ENCODE measurements at places on chromosomes 6 and 20. TPM values are rescaled to one million over a fixed set of nuclear protein-coding genes. Genes with fewer than 3 reads are reported as not detected.

DNA sequence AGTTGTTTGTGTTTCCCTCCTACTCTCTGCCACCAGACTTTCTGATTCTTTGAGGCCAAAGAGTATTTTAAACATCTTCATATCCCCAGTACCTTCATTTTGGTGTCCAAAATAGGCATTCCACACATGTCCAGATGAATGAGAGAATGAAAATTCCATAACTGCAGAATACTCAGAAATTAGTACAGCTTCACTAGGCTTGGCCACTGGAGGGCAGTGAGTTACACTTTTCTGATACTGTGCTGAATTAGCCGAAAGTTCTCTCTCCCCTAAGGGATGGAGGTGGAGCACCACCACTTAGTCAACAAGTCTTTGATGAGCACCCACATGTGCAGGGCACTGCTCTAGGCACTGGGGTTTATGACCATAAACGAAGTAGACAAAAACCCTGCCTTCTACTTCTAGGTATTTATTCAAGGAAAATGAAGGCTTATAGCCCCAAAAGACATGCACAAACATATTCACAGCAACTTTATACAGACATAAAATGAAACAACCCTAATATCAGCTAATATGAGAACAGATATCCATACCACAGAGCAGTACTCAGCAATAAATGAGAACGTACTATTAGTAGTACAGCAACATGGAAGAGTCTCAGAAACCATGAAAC is 46.1 kb upstream of the TMEM217 start:
- peaks cover 38% of the 10 kb centered on the region for H3K36me3 ChIP-seq
- H3K27ac ChIP-seq: no peak overlapping the region
- no peak overlapping the region for H3K4me3 ChIP-seq

DNA sequence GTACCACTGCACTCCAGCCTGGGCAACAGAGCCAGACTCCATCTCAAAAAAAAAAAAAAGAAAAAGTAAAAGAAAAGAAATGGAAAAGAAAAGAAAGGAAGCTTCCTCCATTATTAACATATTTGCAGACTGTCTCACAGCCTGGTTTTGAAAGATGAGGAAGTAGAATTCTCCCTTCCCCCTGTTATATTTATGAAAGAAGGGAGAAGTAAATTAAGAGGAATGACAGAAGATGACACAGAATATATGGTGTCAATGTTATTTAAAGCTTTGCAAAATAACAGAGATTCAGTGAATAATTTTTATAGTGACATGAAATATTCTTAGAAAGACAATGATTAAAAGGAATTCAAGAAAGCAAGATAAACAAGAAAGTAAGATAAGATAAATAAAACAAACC is 83.7 kb upstream of the PRSS16 start:
- DNase-seq: no peak
- no peaks in the 10 kb centered on the region for H3K4me1 ChIP-seq
- no peaks in the 10 kb centered on the region for H3K27me3 ChIP-seq
- H3K36me3 ChIP-seq: no peaks in the 10 kb centered on the region
- no peak overlapping the region for H3K4me3 ChIP-seq

- no peak for DNase-seq
- H3K4me3 ChIP-seq: no peak overlapping the region
- H3K27me3 ChIP-seq: peaks cover 6% of the 10 kb centered on the region
- no peak overlapping the region for H3K27ac ChIP-seq
Measured at GRCh38 chr6:33897189-33897780, 93.5 kb upstream of the MLN start.

DACT2 gene
- total RNA-seq: 2.4 TPM

IMPG1 gene
- not detected for total RNA-seq

Data from lower lobe of right lung (tissue), 2 donors.